ENCODE measurements at places on chromosomes 7 and 10.

DNA sequence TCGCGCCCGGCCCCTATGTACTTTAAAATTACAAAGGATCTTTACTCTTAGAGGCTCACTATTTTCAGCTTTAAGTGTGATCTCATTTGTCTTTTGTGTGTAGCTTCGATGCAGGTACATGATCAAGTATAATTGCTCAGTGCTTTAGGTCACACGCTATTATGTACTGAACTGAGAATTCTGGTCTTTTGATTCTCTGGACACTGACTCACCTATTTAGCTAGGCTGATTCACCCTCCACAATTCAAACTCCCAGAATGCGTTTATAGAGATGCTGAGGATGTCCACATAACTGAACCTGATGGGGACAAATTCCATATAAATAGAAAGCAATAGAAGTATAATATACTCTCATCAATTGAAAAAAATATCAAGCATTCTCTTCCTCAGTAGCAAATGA lies 57.8 kb downstream of the PRKCQ start:
- no peak for DNase-seq

DNA sequence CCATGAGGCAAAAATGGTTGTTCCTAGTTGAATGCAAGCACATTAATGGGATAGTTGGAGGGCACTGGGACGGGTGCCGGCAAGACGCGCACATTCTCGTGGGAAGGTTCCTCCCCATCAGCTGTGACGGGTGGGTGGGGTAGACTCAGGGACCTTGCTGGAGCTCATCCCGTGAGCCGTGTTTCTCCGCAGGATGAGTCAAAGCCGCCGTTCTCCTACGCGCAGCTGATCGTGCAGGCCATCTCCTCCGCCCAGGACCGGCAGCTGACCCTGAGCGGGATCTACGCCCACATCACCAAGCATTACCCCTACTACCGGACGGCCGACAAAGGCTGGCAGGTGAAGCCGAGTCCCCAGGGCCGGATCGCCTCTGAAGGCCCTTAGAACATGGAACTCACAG lies 20.4 kb upstream of the AP5Z1 start:
- no peak for DNase-seq

- no peak for DNase-seq
Observed at GRCh38 chr10:116197946-116198675, 74.9 kb downstream of the GFRA1 start.

DNA sequence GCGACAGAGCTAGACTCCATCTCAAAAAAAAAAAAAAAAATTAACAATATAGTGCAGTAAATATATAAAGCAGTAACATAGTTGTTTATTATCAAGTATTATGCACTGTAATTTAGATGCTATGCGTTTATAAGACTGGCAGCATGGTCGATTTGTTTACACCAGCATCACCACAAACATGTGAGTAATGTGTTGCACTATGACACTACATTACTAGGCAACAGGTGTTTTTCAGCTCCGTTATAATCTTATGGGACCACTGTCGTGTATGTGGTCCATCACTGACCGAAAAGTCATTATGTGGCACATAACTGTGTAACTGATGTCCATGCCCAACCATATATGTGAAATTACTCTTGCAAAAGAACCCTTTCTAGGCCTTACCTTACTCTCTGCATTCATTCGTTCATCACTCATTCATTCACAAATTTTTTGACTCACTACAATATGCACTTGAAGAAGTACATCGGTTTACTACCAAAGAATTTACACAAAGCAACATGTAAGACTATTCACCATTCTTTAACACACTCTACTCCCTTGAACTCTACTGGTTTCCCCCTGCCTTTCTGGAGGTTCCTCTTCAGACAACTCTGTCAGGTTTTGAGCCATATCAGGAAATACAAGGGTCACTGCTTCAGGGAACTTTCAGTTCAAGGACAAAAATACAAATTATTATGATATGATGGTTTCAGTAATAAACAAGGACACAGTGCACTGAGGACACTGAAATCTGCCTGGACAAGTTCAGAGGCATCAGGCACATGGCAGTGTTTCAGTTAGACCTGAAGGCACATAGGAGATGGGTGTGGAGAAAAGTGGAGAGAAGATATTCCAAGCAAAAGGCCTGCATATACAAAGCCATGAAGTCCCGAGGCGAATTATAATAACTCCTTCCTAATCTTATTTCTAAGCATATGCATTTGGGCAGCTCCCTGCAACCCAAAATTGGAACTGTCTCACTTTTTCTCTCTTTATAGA lies 17.4 kb downstream of the ITGB1 start:
- DNase-seq: peak; percentile 25

DNA sequence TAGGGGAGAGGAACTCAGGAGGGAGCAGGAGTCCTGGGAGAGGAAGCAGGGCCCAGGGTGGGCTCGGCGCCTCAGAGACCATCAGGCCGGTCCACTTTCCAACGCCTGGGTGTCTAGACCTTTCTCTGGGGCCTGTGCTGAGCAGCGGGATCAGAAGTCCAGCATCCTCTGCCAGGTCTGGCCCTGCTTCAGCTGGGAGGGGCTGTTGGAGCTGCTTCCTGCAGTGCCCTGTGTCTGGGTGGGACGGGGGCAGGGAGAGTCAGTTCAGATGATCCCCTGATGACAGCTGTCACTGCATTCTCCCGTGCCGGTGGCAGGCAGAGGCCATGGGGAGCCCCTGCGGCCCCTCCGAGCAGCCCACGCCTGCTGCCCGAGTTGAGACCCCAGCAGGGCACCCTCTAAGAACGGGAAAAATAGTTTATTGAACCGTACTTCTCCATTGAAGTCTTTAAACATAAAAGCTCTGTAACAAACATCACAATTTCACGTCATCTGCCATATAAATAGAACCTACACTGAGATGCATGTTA lies 23.3 kb downstream of the AP5Z1 start:
- no peak for DNase-seq

DNA sequence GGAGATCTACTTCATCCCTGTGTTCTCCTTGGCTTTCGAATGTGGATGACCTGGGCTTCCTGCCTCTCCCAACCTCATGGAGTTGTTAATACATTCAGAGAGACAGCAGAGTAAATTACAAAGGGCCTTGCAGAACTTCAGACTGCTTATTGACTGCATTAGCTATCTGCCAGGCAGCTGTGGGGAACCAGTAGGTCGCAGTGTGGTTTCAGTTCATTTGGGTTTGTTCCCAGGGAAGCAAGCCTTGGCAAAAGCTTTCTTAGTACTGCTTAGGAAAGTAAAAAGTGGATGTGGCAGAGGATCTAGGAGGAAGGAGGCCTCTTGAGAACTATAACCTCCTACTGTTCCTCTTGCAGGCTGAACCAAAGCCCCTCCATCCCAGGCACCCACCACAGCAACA lies 9.2 kb downstream of the NPFFR1 start:
- DNase-seq: no peak

DNA sequence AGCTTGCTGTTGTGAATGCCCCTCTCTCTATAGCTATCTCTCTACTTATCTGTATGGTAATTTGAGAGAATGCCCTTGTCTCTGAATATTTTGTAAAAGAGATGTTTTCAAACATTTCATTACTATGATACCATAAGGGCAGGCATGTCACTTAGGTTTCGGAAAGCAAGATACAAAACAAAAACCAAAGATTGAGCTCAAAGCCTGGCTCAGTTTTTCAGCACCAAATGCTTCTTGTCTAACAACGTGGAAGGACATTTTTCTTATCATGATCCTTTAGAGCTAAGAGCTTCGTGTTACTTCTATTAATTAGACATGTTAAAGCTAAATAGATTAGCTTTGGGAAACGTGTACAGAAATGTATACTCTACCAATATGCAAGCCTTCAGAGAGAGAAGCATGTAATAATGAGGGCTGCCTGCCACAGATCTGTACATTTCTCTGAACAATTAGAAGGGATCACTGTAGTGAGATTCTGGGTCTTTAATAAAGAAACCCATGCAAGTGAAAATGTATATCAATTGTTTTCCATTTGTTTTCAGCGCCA lies 148.9 kb downstream of the ARID5B start:
- no peak for DNase-seq

- no peak for DNase-seq
Observed at GRCh38 chr7:24924375-24924774, 55.6 kb downstream of the OSBPL3 start.

All from GM13976 (cell line).